ENCODE measurements at places on chromosomes 11 and 22. TPM values are rescaled to one million over a fixed set of nuclear protein-coding genes. Genes with fewer than 3 reads are reported as not detected.

GRCh38 chr11:125935056-125935455 is 10.8 kb upstream of the VSIG10L2 start:
- DNase-seq = no peak

DNA sequence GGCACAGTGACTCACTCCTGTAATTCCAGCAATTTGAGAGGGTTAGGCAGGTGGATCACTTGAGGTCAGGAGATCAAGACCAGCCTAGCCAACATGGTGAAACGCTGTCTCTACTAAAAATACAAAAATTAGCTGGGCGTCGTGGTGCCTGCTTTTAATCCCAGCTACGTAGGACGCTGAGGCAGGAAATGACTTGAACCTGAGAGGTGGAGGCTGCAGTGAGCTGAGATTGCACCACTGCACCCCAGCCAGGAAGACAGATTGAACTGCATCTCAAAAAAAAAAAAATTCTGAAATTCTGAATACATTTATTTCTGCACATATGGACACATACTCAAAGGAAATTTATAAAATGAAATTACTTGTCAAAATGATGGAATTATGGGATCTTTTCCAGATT is 103.2 kb downstream of the GRIA4 start:
- DNase-seq = no peak

DNA sequence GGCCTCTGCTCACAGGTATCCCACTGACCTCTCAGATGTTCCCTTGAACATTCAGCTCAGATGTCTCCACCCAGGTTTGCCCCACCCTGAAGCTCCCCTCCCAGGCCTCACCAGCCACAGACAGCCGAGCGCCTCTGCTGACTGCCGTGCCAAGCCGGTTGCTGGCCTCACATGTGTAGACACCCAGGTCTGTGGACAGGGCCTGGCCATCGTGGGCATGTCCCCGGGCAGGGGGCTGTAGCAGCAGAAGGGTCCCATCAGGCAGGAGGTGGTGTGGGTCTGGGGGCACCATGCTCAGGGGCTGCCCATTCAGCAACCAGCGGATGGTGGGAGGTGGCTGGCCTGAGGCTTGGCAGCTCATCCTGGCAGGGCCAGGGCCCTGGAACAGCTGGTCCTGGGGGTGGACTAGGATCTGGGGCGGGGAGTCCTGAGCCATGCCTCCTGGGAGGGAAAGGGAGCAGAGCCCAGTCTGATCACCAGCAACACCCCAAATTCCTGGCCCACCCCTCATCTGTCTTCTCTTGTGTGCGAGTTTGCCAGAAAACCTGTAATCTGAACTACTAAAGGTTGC is 759 bp downstream of the ROBO4 start:
- peak; percentile 58 for DNase-seq

- DNase-seq = no peak
Measured at GRCh38 chr22:40015358-40015976, 20.7 kb downstream of the FAM83F start.

Gene SCO2
- polyA plus RNA-seq = 0.99 TPM

DNA sequence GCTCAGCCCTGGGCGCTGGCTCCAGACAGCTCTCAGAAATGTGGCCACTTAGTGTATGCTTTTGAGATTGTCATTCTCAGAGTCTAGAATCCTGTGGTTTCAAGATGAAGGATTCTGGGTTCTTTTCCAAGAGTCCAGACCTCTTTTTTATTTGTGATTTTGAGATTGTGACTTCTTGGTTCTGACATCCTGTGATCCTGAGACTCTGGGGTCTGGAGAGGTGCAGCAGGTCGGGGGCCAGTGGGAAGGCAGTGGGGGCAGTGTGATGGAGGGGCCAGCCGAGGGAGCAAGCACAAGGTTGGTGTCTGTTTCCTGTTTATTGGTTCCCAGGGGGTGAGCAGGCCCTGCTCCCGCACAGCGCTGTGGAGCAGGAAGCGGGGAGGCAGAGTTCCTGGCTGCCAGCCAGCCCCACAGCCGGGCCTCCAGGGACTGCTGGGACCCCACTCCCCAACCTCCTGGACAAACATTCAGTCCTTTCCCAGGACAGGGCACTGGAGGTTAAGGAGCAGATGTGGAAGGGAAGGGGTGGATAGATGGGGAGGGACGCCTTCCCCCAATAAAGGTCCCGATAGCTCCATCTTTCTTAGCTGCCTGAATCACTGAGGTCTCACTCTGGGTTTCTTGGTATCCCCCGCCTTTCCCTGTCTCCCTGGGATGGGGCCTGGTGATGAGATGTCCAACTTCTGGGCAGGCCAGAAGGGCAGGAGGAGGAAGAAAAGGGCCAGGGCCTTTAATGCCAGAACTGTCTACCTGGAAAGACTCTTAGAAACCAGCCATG is 13.7 kb downstream of the ARHGEF17 start:
- DNase-seq = peak; percentile 77

All from psoas muscle (tissue), 8 donors.